ENCODE measurements at places on chromosomes 16 and 17.

DNA sequence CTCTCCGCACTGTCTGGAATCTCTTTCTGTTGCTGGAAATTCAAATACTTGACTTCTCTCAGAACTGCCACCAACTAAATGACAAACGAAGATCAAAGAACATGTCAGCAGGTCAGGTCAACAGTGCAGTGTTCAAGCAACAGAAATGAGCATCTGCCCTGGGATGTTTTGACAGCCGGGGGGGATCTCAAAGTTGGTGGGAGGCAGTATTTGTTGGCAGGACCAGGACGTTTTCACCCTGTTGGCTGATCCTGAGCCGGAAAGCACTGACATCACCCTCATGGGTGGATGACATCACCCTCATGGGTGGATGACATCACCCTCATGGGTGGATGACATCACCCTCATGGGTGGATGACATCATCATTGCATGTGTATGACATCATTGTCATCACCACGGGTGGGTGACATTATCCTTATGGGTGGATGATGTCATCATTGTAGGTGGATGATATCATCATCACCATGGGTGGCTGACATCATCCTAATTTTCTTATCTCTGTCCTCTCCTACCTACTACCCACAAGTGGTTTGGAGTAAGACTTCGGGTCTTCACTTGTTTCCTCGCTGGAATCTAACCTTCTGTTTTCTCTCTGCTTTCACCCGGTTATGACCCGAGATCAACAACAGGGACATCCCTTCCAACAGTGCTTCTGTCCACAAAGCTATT lies 18.9 kb downstream of the DNAH17 start:
- no peak for DNase-seq

- DNase-seq, result no peak
Observed at GRCh38 chr16:51922476-51922875, 624.5 kb downstream of the TOX3 start.

DNA sequence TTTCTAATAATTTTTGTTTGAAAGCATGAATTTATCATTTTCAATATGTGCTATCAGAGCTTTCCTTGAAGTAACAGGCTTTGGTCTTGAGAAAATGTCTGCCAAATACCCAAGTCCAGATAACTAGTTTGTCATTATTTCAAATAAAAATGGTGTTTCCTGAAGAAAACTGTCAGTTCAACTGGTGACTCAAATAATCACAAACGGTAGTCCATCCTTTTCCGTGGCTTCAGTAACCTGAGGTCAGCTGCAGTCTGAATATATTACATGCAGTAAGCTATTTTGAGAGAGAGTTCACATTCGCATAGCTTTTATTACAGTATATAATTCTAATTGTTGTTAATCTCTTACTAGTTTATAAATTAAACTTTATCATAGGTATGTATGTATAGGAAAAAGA lies 9.3 kb downstream of the SAP30BP start:
- DNase-seq, result no peak

- DNase-seq, result no peak
Observed at GRCh38 chr16:12573300-12573699, 230.4 kb downstream of the CPPED1 start.

Measured in NCI-H2081 (cell line).